ENCODE measurements at places on chromosomes 6 and 20.

DNA sequence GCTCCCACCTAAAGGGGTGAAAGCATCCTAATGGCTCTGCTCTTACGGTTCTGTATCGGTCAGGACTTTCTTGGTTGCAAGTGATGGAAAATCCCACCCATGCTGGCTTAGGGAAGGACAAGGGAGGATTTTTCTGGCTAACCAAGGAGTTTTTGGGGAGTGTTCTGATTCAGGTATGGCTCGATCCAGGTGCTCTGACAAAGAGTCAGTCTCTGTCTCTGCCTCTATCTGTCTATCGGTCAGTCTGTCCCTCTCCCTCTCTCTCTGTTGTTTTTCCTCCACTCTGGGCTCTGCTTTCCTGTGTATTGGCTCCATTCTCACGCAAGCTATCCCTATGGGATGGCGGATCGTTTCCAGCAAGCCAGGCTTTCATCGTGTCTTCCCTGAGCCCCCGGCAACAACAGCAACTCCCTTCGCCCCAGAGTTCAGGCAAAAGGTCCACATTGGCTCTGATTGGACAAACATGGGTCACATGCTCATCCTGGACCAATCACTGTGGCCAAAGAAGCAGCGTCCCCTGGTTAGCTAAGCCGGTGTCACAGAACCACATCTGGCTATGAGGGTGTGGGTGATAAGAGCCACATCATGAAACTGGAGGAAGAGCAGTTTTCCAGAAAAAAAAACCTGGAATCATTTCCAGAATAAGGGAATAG, 160.3 kb downstream of the BMP7 start:
- no peak for DNase-seq

DNA sequence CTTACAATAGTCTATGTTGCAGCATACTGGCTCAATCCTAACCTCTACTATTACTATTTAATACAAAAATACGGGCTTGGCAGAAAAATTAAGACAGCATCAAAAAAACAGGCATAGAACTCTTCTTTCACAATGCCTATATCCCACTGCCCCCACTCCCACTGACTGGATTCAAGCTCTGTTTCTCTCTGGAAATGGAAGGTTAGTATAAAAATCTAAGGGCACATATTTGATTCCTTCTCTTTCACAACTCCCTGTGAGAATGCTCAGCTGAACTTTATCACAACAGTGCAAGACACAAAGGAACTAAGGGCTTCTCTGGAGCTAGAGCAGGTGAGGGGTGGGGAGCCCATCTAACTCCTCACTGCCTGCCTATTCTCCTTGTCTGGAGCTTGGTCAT, 258.4 kb upstream of the FAM83B start:
- no peak for DNase-seq

DNA sequence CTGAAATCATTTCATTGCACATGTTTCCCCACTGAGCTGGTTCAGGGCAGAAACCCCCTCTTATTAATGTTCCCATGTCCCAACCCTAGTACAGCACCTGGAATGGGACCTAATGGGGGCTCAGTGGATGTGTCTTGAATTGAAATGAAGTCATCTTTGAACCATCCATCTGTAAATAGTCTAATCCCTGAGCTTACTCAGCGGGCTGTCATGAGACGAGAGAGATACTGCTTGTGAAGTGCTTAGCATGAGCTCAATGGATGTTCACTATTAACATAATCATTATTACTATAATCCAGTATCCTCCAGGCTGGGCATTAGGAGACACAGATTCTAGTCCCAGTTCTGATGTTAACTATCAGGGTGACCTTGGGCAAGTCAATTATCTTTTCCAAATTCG, 106.6 kb upstream of the LRFN2 start:
- DNase-seq = no peak

DNA sequence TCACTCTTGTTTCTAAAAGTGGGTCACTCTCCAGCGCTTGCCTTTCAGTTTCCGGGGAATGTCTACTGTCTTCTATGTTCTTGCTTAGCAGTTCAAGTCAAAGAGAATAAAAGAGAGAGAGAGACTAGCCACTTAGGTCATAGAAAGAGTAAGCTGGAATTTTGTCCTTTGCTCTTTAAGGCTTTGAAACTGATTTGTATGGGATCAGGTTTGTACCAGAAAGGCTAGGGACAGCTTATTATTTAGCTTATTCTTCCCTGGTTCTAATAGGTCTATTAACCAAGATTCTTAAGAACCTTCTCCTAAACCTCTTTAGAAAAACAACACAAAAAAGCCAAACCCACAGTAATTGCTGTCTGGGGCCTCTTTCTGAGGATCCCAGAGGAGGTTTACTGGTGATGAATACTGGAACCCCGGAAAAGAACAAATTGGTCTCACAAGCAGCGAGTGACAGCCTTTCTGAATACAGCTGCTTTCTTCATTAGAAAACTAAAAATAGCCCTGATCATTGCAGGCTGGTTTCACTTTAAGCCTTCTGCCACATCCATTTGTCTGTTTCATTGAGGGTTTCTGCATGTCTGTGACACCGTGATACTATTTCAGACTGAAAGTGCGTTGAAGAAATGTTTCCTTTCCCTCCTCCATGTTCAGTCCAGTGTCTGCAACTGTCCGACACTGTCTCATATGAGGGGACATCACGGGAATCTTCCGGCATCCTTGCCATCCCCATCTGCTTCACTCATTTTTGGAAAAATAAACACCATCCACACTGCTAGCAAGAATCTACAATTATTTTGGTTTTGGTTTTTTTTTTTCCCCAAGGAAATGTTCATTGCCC, 75.1 kb upstream of the ATXN1 start:
- peak; percentile 29 for DNase-seq

DNA sequence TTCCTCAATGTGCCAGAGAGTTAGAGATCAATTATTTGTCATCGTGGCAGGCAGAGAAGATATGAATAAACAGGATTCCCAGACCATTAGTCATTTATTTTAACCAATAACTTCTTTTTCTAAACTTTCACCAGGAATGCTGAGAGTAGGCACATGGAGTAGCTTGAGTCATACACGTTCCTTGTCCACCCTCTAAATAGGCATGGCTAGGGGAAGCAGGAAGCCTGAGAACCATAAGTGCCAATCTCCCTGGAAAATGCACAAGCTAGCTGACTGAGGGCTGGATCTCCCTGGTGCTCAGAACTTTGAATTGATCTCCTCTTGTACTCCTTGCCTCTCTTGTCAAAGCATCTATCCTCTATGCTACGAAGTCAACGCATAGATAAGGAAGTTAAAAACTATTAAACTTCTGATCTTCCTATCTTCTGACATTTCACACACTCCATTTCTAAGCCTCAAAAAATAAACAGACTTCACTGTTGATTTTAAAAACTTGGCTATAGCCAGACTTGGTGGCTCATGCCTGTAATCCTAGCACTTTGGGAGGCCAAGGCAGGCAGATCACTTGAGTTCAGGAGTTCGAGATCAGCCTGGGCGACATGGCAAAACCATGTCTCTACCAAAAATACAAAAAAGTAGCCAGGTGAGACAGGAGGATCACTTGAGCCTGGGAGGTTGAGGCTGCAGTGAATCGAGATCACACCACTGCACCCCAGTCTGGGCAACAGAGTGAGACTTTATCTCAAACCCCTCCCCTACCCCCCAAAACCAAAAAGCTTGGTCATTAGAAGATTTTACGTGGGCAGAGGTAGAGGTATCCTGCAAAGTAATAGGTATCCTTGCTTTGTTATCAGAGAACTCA, 11.8 kb downstream of the ADTRP start:
- peak; percentile 84 for DNase-seq

DNA sequence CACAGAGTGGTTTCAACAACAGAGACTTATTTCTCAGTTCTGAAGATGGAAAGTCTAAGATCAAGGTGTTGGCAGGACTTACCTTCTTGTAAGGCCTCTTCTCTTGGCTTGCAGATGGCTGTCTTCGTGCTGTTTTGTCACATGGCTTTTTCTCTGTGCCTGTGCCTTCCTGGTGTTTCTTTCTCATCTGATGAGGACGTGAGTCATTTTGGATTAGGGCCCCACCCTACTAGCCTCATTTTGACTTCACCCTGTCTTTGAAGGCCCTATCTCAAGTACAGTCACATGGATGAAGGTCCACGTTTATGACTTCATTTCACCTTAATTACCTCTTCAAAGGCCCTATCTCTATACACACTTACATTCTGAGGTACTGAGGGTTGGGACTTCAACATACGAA, 41.4 kb upstream of the LAMA2 start:
- DNase-seq = no peak

DNA sequence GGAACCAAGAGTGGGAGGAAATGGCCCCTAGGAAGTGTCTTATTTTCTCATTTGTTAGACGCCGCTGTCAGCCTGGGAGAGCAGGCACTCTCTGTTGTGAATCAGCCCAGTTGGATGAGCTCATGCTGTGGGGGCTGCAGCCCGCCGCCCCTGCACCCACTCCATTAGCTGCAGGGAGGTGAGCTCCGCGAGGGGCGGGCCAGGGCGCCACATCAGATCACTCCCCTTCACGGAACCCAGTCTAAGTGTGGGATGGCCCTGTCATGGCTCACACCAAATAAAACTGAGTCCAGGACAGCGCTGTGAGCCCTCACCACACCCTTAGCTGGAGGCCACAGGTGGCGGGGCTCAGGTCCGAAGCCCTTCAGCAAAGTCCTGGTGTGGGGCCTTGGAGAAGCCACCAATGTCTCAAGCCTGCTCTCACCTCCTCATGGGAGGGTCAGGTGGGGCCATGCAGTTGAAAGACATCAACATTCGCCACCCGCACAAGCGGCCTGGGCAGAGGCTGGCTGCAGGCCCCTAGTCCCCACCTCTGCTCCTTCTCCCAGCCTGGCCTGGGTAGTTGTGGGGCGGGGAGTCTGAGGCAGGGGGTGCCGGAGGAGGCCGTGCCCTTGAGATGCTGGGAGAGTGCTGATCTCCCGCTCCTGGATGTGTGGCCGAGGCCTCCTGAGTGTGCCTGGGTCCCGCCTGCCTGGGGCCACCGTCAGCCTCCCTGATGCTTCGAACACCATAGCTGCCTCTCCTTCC, 66.2 kb upstream of the SLCO4A1 start:
- DNase-seq = no peak

DNA sequence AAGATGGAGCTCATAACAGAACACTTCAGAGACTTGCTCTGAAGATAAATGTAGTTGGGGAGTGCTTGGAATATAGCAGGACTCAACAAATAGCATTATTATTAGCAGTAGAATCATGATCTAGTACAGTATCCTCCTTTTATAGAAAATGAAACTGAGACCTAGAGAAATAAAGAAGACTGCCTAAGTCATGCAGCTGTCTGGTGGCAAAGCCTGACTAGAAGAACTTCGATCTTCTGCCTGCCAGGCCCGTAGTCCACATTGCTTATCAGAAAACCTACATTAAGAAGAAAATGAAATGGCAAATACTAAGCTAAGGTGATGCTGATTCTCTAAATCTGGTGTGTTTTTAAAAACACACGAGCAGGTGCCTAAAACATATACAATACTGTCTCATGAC, 46.4 kb upstream of the DST start:
- no peak for DNase-seq

GRCh38 chr20:59124296-59125029, 39.2 kb upstream of the ZNF831 start:
- no peak for DNase-seq

DNA sequence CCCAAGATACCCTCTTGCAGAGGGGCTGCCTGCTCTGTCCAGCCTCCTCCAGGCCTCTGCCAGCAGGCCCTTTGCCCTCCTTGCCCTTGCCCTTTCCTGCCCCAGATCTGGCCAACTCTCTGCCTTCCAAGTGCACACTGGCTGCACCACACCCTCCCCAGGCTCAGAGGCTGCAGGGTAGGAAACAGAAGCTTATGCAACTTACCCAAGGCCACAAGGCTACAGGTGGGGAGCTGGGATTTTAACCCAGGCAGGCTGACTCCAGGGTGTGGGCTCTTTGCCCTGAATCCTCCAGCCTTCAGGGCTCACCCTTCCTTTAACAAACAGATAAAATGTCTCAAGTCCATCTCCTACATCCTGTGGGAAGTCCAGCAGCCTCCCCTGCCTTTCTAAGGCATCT, 14.5 kb upstream of the TRAF3IP2 start:
- DNase-seq = no peak

DNA sequence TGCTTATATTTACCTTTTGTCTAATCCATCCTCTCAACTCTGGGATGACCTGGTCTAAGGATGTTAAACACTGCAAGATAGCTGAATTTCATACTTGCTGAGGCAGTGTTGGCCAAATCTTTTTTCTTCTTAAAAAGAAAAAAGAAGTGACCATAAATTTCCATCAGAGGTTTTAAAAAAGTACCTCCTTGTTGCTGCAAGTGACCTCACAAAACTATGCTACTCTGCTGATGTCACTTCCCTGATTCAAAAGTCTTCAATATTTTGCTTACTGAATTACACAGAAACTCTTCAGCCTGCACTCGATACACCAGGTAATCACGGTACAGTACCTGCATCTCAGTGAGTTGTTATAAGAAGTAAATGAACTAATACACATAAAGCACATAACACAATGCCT, 107.2 kb upstream of the PRDM1 start:
- DNase-seq = no peak

- DNase-seq = no peak
Observed at GRCh38 chr6:162100096-162100495, 627.5 kb downstream of the PRKN start.

DNA sequence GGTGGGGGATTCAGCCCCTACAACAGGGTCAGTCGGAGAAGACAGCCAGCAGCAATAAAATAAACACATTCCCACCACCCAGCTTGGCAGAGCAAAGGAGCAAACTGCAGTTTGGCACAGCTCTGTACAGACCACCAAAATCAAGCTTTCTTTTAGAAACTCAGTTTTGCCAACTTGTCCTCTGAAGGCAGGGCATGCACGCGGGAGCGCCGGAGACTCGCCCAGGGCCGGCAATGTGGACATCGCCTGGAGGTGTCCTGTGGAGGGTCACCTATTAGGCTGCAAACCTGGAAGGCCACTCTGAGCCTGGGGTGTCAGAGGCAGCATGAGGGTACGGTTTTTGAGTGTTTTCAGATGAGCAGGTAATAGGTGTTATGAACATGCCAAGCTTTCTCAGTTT, 34.7 kb downstream of the TMEM242 start:
- DNase-seq = no peak

GRCh38 chr20:11686820-11687543, 230.7 kb upstream of the BTBD3 start:
- peak; percentile 67 for DNase-seq

- no peak for DNase-seq
Observed at GRCh38 chr6:134034478-134034877, 17.9 kb downstream of the SLC2A12 start.

DNA sequence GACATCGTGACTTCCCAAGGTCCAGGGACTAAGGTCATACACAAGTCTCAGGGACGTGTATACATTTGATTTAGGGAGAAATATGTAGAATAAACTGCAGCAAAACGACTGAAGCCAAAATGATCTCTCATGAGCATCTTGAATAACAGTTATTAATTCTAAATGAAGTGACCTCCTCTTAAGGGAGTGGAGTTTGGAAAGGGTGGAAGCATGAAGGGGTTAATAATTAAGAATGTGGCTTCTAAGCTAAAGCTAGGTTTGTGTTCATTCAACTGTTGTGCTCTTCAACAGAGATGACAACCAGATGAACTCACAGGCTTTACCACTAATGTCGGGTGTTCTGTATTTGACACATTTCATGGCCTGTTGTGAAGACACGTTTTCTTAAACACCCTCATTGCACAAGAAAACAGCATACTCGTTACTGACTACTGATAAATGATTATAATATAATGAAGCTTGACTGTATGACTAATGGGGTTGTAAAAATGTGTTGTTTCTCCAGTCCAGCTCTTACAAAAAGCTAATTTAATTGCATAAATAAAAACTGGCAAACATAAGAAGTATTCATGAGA, 1.5 kb downstream of the PPP1R14C start:
- DNase-seq = no peak

GRCh38 chr6:160428069-160428430, 79.9 kb downstream of the SLC22A3 start:
- DNase-seq = no peak

All from AG20443 (cell line).